Skin of body (tissue), 3 donors: ENCODE measurements at places on chromosomes 1 and 21.
A peak's percentile ranks its signal among the peaks of the same experiment; 100 is the strongest.

- DNase-seq, result no peak
These were observed 187.7 kb upstream of the EDN2 start for GRCh38 chr1:41672173-41672572.

GRCh38 chr1:89657886-89658285 lies 25.0 kb downstream of the LRRC8C start:
- no peak for DNase-seq

DNA sequence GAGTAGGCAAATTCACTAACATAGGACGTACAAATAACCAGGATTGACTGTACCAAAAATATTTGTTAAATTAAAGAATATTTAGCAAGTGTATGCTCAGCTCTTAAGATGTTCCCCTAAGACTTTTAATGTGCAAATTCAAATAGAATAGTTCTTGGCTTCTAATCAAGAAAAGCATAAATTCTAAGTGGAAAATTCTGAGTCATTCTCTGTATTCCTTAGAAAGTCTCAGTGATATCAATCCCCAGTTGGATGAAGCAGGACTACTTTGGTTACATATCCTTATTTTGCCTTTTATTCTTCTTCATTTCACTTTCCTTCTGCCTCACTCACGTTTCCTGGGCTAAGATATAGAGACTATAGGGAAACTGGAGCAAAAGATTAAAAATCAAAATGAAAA lies 130.2 kb downstream of the IFI44 start:
- no peak for DNase-seq

GRCh38 chr1:84759756-84760155 lies 69.5 kb upstream of the SSX2IP start:
- no peak for DNase-seq

- DNase-seq, result no peak
These were observed 1359.6 kb downstream of the PLA2G4A start for GRCh38 chr1:188188317-188188716.

DNA sequence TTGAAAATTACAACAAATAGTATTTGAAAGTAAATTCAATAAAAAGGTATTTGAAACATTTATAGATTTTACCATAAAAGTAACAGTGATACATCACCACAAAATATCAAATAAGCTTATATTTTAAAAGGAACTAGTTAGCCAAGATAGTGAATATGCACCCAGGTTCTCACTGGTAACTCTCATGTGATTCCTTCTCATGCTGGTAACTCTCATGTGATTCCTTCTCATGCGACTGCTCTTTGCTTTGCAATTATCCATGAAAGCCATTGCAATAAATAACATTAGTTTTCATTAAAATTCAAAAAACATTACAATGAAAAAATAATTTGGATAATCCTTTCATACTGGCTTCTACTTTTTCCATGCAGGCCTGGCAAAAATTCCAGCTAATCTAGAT lies 75.4 kb downstream of the AHCTF1 start:
- DNase-seq, result no peak

- no peak for DNase-seq
These were observed 29.8 kb upstream of the A3GALT2 start for GRCh38 chr1:33350611-33351280.

GRCh38 chr21:31493350-31493880 lies 149.4 kb upstream of the TIAM1 start:
- no peak for DNase-seq

- peak; percentile 46 for DNase-seq
These were observed 837 bp upstream of the DESI2 start for GRCh38 chr1:244651956-244652622.

DNA sequence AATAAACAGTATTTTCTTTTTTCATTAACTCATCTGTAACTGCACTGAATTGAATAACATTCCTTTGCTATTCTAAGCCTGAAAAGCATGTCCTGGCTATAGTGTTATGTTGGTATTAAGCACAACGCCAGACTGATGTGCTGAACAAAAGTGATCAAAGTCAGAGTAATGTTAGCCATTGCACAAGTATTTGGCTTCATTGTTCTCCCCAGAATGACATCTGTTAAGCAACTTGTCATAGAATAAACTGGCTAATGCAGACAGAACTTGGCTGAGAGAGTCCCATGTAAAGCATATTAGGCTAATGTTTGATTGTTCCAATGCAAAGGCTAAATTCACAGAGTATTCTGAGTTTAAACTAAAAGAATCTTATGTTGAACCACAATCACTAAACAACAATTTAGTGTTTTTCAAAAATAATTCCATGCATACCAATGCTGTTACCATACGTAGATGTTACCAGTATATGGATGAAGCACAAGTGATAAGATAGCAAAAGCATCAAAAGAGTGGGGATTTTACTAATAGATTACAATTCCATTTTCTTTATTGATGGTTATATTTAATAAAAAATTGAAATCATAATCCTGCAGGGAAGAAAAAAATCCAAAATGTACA lies 235.3 kb upstream of the DMRTA2 start:
- no peak for DNase-seq

GRCh38 chr1:234912548-234913277 lies 215.9 kb downstream of the TOMM20 start:
- no peak for DNase-seq

- no peak for DNase-seq
These were observed 26.9 kb downstream of the TOMM20 start for GRCh38 chr1:235101558-235102258.

DNA sequence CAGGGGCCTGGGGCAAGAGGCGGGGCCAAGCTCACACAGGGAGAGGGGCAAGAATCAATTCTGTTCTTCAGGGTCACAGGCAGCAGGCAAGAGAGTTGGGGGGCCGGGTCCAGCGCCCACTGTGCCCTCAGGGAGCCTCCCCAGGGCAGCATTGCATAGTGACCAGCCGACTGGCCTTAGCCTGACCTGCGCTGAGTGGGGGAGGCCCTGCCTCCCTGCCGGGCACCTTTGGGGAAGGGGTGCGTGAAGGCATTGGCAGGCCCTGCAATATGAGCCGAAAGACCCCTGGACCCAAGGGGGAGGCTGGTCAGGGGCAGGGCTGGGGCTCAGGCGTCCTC lies 12.2 kb downstream of the SCNN1D start:
- no peak for DNase-seq

GRCh38 chr1:203553496-203553895 lies 59.5 kb downstream of the OPTC start:
- DNase-seq, result no peak

- DNase-seq, result no peak
These were observed 4.1 kb downstream of the OLFML3 start for GRCh38 chr1:113983391-113983790.

DNA sequence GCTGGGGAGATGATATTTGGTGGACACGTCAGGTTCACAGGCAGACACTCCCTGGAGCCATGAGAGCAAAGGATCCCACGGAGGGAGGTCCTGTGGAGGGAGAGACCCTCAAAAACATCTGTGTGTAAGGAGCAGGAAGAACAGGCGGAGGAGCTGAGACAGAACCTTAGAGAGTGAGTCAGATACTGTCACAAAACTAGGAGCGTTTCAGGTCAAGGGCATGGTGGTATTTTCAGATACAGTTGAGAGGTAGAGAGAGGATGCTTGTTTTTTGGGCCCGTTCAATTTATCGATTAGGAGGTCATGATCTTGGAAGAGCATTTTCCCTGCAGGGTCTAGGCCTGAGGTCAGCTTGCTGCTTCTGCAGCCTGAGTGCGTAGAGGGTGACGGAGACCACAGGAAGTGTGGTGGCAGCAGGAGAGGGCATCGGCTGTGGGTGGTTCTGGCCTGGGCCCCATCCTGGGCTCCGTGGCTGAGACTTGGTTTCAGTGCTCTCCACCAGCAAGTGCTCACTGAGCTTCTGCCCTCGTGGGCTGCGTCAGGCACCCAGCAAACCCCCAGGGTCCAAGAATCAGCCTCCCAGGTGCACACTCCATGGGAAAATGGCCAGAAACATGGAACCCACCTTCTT lies 39.9 kb downstream of the SPSB1 start:
- no peak for DNase-seq

DNA sequence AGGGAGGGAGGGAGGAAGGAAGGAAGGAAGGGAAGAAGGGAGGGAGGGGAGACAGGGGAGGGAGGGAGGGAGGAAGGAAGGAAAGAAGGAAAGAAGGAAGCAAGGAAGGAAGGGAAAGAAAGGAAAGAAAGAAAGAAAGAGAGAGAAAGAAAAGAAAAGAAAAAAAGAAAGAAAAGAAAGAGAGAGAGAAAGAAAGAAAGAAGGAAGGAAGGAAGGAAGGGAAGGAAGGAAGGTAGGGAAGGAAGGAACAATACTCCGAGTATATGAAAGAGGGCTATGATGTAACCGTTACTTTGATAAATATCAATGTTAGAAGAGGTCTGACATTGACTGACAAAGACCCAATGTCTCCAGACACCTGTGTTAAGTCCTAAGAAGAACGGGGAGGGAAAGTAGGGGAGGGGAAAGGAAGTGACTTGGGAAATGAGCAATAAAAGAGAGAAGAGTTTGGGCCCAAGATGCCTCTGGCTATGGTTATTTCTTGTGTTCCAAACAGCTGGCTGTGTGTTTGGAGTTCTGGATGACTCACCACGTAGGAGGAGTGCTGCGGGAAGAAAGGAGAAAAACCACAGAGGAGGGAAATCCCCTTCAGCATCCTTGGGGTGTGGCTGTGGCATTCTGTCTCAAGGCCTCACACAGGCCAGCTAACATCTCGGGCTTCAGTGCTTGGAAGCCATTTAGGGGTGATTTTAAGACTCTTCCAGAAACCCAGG lies 37.0 kb upstream of the RXRG start:
- DNase-seq, result peak; percentile 83

- DNase-seq, result no peak
These were observed 382.7 kb upstream of the DUSP10 start for GRCh38 chr1:222124602-222125001.

- DNase-seq, result no peak
These were observed 780 bp downstream of the HIVEP3 start for GRCh38 chr1:41917835-41918449.

DNA sequence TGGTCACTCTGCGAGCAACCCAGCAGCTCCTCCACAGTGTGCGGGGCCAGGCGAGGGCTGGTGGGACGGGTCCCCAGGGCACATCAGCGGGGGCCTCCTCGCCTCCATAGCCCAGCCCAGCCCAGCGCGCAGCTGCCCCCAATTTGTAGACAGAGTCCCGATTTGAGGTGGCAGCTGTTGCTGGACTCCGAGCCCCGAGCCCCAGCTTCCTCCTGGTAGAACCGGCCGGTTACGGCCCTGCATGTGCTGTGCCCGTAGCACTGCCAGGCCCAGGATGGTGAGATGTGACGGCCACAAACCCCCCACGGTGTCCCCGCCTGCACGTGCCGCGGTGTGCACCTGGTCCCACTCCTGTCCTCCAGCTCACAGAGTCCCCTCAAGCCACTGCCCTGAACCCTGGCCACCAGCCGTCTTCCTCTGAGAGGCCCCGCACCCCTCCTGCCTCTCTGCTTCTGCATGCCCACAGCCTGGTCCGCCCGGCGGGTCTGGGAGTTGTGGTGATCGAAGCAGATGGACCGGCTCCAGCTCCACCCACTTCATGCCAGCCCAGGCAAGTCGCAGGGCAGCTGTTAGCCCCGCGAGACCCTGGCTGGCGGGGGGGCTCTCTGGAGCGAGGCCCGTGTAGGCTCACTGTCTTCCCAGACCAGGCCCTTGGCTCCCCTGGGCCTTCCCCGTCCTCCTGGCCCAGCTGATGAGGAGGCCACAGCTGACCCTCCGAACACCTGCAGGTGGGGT lies 55.5 kb downstream of the MORN1 start:
- no peak for DNase-seq

DNA sequence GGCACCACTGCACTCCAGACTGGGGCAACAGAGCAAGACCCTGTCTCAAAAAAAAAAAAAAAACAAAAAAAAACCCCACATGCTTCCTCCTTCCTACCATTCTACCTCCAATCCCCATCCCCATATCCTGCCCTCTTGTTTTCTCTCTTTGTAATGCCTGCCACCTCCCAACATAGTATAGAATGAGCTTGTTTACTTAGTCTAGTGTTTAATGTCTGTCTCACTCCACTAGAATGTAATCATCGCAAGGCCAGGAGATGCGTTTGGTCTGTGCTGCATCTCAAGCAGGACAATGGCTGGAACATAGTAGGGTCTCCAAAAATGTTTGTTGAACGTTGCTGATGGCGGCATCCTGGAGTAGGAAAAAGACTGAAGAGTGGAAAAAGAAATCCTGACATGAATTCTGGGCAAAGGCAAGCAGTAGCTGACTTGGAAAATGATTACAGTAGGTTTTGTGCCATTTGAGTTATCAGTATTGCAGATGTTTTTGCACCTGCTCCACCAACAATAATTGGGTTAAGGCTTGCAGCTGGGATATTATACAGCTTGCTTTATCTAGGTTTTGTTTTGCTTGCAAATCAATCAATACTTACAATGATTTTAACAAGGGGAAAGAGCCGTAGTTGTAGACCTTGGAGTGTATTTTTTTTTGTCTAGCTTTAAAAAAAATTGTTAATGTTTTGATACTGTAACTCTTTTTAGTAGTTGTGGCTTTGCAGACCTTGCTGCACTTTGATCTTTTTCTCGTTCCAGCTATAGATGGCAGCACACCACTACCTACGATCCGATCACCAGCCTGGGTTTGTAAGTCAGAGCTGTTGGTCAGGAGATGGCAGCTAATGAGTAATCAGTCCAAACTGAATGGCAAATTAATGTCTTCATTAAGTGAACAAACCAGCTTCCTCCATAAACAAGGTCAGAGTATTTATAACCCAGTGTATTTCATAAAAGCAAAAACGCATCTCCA lies 62.4 kb downstream of the BACH1 start:
- no peak for DNase-seq

GRCh38 chr1:3070644-3071564 lies 1.9 kb downstream of the PRDM16 start:
- DNase-seq, result no peak

GRCh38 chr1:9345922-9346321 lies 53.2 kb downstream of the SPSB1 start:
- DNase-seq, result no peak

GRCh38 chr1:31576201-31576669 lies at the start of gene TINAGL1:
Gene TINAGL1 (plus strand): TSS chr1:31576515. CDS start chr1:31577149, 634 bp downstream.
- no peak for DNase-seq

- no peak for DNase-seq
These were observed 36.9 kb upstream of the KCNE1 start for GRCh38 chr21:34548781-34549376.

- no peak for DNase-seq
These were observed 65.8 kb upstream of the ABCG1 start for GRCh38 chr21:42153046-42153686.

GRCh38 chr1:245860657-245861544 lies 646.2 kb downstream of the SMYD3 start:
- DNase-seq, result peak; percentile 14

GRCh38 chr1:93904228-93904627 lies 5.0 kb downstream of the GCLM start:
- no peak for DNase-seq

DNA sequence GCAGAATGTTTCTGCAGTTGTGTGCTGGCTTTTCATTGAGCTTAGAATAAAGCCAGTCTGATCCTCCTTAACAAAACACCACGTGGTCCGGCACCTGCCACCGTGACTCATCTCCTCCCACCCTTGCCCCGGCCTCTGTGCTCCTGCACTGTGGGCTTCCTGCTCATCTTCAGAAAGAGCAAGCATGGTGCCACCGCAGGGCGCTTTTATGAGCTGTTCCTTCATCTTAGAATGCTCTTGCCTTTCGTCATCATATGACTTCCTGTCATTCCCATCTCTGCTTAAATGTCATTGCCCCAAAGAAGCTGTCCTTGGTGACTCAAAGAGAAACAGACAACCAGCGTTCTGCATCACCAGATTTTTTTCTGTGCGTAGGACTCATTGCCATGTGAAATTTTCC lies 117.8 kb downstream of the HHAT start:
- no peak for DNase-seq

- DNase-seq, result no peak
These were observed 36.1 kb downstream of the CD247 start for GRCh38 chr1:167482184-167482583.
